ENCODE measurements at places on chromosomes 6 and 20.

- DNase-seq, result peak; percentile 45
Observed at GRCh38 chr6:34543421-34543820, 12.7 kb downstream of the SPDEF start.

DNA sequence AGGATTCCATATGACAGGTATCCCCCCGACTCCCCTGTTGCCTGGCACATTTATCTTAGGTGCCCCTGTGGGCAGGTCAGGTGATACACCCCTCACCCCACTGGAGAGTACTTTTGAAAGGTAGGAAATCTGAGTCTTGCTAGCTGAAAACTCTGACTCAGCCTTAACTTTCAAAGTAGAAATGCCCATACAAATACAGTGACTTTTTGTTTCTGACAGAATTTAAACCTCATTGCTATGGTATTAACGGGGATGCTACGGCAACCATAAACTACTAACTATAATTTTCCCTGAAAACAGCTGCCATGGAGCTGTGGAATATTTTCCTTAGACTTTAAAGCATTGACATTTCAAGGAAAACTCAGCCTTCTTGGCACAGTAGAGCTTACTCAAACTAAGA is 536.0 kb downstream of the RFPL4B start:
- no peak for DNase-seq

GRCh38 chr6:137145421-137145820 is 28.0 kb downstream of the IL22RA2 start:
- peak; percentile 13 for DNase-seq

DNA sequence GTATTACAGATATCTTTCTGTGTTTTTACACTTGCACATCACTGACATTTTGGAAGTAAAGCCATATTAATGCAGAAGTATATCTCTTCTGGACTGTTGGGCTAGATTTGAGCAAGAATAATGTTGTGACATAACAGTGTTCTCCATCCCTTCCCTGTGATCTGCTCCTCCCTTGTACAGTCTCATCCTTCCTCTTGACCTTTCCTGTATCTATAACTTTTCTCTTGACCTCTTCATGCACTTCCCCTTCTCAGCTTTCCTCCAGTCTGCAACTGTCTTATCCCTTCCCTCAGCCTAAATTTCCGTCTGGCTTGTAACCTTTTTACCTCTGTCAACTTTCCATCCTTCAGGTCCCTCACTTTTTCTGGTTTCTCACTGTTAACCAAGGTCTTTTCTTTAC is 29.8 kb downstream of the NCOA3 start:
- DNase-seq, result no peak

DNA sequence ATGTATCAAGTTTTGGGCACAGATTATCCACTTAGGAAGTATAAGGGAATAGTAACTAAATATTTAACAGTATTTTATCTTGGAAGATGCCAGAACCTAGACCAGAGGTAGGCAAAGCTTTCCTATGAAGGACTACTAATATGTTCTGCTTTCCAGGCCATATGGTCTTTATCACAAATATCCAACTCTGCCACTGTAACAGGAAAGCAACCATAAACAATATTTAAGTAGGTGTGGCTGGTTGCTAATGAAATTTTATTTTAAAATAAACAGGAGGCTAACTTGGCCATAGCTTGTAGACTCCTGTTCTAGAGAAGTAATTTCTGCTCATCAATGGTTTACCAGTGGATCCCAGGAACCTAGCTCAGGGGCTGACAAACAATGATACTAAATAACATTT is 39.4 kb downstream of the NOL7 start:
- DNase-seq, result no peak

DNA sequence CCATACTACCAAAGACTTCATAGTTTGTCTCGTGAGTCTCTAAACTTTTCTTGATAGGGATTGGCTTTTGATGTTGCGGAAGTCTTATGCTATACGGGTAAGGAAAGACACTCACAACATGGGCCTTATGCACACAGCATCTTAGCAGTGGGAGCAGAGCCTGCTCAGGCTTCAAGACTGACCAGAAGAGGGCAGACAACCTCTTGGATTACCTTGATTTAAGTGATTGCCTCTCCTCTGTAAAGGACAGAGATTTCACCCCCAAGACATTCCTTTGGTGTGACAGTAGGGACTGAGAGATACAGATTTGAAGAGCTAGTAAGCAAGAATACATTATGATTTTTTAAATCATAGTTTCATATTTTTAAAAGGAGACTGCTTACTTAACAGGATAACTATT is 71.0 kb upstream of the SAMD3 start:
- peak; percentile 77 for DNase-seq

GRCh38 chr6:163741743-163742363 is 327.3 kb downstream of the QKI start:
- DNase-seq, result no peak

DNA sequence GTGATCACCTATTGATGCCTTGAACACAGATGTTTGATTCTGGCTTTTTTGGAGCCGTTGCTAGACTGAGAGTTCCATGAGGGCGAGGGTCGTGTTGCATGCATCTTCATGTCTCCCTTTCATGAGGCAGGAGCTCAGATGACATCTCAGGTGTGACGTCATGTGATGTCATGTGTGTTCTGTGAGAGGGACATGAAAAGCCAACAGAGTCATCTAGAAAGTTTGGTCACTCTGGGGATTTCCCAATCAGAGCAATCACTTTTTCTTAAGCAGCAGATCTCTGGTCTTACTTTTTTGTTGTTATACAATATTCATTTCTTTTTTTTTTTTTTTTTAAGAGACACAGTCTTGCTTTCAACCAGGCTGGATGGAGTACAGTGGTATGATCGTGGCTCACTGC is 411.8 kb downstream of the PREX1 start:
- DNase-seq, result no peak

GRCh38 chr20:49456646-49457045 is 25.8 kb downstream of the KCNB1 start:
- no peak for DNase-seq

DNA sequence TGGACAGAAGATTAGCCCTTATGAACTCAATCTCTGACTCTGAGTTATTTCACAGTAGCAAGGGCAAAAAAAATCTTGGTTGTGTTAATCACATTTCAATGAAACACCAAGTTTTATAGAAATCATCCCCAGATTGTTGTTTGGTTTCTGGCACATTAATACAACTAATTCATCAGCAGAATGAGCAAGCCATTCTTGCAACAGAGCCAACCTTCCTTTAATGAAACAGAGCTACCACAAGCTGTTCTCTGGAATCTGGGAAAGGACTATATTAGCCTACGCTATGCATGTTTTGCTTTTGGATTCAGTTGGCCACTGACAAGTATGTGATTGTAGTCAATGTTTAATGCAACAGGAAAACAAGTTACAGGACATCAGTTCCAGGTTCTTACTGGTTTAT is 13.8 kb upstream of the POPDC3 start:
- peak; percentile 98 for DNase-seq

GRCh38 chr6:101445527-101445926 is 52.0 kb downstream of the GRIK2 start:
- DNase-seq, result peak; percentile 81

GRCh38 chr6:79170431-79170830 is 64.1 kb downstream of the HMGN3 start:
- no peak for DNase-seq

DNA sequence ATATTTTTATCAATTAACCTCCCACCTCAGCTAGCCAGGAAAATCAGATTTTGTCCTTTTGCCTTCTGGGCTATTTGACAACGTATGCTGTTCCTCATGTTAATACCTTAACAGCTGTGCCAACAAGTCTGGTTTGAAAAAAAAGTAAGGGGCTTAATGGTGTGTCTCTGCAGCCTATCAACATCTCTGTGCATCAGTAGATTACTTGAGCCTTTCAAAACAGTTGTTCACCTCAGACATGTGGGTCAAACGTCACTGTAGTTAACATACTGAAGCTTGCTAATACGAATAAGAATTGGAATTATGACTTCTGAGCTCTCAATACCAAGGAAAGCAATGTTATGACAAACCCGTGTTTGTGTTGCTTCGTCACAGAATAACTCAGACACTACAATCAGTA is 23.0 kb downstream of the CEP57L1 start:
- DNase-seq, result no peak

DNA sequence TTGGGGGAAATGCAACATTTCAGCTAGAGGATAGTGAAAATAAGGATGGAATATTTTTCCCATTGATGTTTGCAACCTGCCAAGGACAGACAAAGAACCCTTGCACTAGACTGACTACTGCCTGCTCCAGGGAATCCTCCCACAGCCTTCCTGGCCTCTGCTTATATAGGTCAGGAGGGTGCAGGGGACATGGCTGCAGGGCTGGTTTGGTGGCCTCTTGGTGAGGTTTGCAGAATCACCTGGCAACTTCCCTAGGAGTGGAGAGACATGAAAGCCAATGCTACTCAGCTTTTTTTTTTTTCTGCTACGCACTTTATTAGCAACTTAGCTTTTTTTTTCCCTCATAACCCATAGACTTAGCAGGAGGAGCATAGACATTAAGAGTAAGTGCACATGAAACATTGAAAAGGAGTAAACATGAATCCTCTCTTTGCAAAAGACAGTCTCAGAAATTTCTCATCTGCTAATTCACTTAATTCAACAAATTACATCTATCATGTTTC is 39.8 kb upstream of the CDYL start:
- DNase-seq, result no peak

DNA sequence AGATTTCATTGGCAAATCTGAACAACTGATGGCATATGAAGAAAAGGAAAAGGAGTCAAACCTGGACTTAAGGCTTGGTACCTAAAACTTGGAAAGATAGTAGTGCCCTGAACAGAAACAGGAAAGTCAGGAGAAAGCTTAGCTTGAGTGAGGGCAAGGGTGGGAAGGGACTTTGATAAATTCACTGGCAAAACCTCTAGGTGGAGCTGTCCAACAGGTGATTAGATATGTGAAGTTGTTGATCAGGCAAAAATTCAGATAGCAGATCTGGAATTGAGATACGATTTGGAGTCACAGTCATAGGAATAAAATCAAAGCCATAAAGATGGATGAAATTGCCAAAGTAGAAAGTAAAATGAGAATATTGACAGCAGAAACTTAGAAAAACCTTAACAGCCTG is 16.1 kb upstream of the ZNF292 start:
- DNase-seq, result peak; percentile 63

- DNase-seq, result peak; percentile 84
Observed at GRCh38 chr20:19252451-19253120, 40.1 kb downstream of the SLC24A3 start.

DNA sequence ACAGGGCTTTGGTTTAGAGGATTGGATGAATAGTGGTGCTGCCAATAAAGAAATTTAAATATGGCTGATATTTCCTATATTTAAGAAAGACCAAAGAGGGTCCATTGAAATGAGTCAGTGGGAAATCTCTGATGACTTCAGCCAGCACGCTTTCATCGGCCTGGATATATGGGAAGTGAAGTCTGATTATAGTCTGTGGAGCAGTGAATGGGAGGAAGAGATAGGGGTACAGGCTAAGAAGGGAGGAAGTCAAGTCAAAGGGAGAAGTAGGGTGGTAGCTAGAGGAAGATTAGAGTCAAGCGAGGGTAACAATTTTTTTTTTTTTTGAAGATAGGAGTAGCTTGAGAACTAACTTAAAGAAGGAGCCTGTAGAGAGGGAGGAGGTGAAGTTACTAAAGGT is 22.7 kb downstream of the SLC16A10 start:
- DNase-seq, result no peak

GRCh38 chr6:119052292-119052889 is 26.1 kb downstream of the FAM184A start:
- no peak for DNase-seq

DNA sequence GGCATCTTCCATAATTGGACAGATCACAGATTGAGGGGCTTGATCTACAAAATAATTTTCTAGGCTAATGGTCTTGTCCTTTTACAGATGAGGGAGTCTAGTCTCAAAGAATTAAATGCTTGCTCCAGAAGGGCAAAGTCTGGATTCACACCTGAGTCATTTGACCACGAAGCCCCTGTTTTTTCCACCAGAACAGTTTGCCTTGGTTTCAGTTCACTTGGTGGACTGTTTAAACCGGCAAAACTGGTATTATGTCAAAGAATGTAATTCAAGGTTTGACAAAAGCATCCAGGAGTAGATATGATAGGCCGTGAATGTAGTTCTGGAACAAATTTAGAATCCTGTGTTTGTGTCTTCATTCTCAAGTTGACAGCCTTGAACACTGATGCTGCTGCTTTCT is 3.3 kb downstream of the MYO6 start:
- DNase-seq, result no peak

- DNase-seq, result peak; percentile 1
Observed at GRCh38 chr6:17790489-17790888, 83.8 kb upstream of the NUP153 start.

GRCh38 chr6:79034865-79035264 is 43.2 kb downstream of the PHIP start:
- peak; percentile 8 for DNase-seq

GRCh38 chr20:34110025-34110744 is 1.9 kb downstream of the EIF2S2 start:
- no peak for DNase-seq

DNA sequence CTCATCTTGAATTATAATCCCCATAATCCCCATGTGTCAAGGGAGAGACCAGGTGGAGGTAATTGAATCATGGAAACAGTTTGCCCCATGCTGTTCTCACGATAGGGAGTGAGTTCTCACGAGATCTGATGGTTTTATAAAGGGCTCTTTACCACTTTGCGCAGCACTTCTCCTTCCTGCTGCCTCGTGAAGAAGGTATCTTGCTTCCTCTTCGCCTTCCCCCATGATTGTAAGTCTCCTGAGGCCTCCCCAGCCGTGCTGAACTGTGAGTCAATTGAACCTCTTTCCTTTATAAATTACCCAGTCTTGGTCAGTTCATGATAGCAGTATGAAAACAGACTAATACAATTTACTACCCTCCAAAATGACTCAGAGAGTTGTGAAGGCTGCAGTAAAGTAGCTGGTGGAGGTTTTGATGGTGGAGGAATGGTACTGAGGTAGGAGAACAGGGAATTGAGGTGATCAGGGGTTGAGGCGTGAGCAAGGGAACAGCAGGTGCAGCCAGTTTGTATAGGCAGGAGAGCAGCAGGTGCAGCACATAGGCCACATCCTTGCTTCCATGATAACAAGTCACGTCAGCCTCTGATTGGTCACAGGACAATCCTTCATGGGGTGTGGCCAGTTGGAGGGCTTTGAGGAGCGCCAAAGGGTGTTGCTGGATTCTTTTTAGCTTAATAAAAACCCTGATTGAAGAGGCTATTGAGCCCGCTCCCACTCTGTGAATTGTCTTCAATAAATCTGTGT is 150.0 kb downstream of the CDC5L start:
- no peak for DNase-seq

DNA sequence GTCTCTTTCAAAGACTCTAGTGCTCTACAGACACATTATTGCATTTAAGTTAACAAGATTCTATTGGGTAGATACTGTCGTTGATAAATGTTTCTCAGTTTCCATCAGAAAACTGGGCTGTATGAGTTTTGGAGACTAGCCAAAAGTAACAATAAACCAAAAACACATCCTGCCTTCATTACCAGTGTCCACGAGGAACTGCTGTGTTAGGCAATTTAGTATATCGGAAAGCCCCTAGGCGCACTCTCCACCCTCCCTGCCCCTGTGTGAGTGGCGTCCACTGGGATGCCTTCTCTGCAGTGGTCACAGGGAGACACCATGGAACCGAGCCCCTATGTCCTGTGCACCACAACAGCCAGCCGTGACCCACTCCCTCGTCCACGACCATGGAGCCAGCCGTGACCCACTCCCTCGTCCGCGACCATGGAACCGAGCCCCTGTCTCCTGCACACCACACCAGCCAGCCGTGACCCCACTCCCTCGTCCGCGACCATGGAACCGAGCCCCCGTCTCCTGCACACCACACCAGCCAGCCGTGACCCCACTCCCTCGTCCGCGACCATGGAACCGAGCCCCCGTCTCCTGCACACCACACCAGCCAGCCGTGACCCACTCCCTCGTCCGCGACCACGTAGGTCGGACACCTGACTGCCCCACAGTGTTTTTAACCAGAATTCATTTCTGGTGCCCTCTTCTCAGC is 35.3 kb downstream of the DLL1 start:
- no peak for DNase-seq
